ENCODE measurements at places on chromosomes 12 and 14.

DNA sequence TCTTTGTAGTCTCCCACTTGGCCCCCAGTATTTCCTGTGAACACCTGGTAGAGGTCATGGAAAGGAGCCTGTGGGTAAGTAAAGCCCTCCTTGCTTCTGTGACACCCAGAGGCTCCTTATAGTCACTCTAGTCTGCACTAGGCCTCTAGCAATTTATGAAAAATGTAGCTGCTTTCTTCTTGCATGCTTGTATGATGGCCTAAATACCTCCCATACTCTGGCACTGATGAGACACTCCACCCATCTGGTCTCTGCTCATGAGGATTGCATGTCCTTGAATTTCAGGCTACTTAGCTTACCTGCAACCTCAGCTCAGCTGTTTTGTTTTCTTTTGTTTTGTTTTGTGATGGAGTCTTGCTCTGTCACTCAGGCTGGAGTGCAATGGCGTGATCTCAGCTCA, 4.6 kb upstream of the A2ML1 start:
- no peak for DNase-seq

DNA sequence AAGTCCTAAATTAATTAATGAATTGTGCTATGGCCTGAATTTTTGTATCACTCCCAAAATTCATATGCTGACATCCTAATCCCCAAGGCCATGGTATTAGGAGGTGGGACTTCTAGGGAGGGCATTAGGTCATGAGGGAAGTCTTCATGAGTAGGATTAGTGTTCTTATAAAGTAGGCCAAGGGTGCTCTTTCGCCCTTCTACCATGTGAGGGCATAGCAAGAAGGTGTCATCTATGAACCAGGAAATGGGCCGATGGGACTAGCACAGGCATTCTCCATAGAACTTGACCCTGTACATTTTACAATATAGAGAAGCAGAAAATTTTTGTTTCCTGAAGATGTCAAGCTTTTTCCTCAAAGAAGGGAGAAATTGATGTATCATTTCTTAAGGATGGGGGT, 12.5 kb downstream of the SYT10 start:
- DNase-seq: no peak

DNA sequence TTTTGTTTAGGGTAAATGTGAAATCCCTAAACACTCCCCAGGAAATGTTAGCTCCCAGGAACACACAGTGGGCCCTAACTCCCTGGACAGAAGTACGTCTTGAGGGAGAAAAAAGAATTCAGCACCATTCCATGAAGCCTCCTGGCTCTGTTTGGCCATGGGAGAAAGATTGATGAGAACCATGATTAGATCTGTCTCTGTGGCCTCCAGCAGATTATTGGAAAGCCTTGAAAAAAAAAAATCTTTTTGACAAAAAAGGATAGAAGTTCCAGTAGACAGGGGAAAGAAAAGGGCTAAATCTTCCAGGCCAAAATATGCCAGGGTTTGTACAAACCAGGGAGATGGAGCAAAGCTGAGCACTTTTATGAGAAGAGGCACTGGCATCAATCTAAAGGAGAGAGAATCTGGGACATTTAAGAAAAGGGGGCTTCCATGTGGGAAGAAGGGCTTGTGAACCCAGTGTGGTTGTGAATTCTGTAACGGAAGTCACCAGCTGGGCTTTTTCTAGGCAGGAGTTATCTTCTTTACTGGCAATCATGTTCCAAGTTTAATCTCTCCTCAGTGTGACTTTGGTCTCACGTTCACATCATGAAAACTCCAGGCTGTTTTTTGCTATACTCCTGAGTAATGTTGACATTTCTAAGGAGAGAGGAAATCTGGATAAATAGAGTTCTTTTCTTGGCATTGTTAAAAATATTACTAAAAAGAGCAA, 426.7 kb downstream of the RAD51B start:
- no peak for DNase-seq

- no peak for DNase-seq
Measured at GRCh38 chr12:71243370-71243769, 85.6 kb upstream of the TSPAN8 start.

- no peak for DNase-seq
Measured at GRCh38 chr14:69149461-69150244, 3.3 kb downstream of the DCAF5 start.

DNA sequence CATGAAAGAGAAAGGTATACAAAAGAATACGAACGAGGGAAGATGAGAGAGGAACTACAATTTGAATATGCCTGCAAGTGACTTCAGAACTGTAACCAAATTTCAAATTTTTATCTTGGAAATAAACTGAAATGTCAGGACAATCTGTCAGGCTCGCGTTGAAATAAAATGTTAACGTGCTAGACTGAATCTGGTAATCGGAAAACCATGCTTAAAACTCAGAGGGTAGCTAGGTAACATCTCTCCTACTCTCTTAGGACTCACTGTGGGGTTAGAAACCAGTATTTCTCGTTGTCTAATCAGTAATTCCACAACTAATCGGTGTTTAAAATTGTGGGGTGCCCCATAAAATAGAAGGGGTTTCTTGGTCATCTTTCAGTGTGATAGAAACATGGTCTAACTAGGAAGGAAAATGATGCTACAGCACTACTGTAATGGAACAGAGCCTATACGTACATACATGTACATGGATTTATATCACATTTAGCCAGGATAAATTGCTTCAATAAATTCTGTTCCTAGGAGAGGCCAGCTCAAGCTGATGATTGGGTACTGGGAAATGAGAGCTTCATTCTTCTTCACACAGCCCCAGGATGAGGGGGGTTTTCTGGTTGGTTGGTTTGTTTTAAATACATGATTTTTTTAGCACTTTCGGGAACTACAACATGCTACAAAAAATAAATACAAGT, 23.9 kb downstream of the ATF7 start:
- DNase-seq: no peak

- no peak for DNase-seq
Measured at GRCh38 chr14:96466918-96467317, 35.3 kb upstream of the PAPOLA start.

DNA sequence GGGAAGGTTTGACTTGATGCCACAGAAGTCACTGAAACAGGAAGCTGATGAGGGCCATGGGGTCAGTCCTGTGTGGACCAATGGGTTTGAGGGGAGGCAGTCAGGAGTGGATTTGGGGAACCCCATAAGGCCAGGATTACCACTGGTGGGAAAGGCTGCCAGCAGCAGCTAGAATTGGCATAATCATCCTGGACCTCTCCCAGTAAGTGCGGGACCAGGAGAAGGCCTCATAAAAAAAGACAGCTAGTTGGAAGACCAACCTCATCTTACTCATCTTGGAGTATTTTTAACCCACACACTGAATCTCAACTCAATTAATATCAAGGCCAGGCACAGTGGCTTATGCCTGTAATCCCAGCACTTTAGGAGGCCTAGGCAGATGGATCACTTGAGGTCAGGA, 22.7 kb downstream of the TBX3 start:
- no peak for DNase-seq

GRCh38 chr14:91415794-91416743, 1.6 kb downstream of the CCDC88C start:
- no peak for DNase-seq

DNA sequence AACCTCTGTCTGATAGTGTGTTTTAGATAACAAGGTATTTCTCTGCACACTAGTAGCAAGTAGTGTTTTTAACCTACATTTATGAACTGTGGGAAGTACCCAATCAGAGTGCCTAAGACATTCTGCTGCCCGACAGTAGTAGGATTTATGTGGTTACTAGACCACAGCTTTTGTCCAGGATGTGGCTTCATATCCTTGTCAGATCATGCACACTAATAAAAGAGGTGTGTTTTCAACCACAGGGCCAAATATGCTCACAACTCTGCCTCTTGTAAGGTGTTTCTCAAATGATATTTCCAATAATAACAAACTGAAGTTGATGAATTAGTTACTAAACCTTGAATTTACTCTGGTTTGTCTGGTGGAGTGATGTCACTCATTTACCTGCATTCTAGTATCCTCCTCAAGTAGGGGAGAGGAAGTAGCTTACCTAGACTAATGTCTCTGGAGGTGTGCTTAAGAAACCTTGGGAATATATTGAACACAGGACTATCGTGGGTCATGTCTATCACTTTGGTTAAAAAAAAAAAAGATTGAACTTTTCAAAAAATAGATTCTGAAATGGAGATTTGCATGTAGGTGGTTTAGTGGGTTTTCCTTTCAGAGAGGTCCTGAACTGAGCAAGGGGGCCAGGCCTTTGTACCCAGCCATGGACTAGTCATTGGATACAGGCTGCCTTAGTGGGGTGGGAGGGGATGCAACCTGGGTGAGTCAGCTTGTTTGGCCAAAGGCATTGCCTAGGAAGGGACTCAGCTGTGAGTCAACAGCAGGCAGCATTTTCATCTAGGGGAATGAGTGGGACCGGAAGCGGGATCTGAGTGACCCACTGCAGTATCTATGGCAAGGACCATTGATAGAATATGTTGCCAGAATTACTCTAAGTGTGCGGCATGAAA, 14.1 kb downstream of the FBXW8 start:
- DNase-seq: no peak

DNA sequence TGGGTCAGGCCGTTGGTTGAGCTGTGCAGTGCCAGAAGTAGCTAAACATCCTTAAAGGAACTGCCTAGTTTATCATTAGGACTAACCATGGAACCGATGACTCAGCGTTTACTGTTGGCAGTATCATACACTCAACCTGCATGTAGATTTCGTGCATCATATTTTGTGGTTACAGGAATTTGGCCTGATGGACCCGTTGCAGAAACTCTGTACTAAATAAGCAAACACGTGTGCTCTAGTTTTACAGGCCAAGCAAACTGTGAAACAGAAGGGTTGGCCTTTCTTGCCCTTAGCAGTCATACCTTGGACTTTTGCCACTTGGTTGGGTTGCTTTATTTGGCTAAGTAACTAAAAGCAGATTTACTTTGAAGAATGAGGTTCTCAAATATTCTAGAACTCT, 35.6 kb downstream of the DGLUCY start:
- DNase-seq: no peak

- no peak for DNase-seq
Measured at GRCh38 chr14:75252254-75252837, 26.3 kb upstream of the FOS start.

GRCh38 chr14:72565149-72565559, 328.7 kb downstream of the DPF3 start:
- DNase-seq: no peak

GRCh38 chr12:90304231-90304630, 595.6 kb upstream of the ATP2B1 start:
- DNase-seq: no peak

DNA sequence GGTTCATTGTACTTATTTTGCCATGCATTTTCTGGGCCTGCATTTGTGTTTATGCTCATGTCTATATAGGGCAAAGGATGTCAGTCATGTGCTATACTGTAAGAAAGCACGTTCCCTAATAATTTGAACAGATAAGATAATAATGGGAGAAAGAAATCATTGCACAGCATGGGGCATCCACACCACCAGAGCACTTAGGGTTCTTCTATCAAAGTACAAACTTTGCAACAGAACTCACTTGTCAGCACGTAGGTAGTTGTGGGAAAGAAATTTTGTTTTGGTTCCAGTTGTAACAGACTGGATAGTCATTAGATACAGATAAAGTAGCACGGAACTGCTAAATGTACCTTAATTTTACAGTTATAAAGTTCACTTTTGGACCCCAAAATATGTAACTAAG, 10.1 kb downstream of the PPP1CC start:
- no peak for DNase-seq

DNA sequence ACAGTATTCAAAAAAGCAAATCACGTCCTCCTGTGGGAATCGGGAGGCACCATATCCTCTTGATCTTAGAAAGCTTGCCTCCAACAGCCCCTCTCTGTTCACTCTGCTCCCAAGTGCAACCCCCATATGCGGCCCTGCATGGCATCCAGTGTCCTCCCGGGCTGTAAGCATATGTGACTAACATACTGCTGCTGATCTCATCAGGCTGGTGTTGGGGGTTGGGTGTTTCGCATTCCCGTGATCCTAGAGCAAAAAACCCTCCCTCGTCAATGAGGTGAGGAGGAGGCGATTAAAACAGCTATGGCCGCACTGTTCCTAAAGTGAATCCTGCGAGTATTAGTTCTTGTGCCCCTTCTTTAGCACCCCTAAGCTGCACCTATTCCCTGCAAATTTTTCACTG, 28.1 kb upstream of the PPM1A start:
- no peak for DNase-seq

- no peak for DNase-seq
Measured at GRCh38 chr14:43621282-43621681, 885.8 kb downstream of the FSCB start.

- no peak for DNase-seq
Measured at GRCh38 chr14:72634691-72635616, 258.9 kb downstream of the DPF3 start.

DNA sequence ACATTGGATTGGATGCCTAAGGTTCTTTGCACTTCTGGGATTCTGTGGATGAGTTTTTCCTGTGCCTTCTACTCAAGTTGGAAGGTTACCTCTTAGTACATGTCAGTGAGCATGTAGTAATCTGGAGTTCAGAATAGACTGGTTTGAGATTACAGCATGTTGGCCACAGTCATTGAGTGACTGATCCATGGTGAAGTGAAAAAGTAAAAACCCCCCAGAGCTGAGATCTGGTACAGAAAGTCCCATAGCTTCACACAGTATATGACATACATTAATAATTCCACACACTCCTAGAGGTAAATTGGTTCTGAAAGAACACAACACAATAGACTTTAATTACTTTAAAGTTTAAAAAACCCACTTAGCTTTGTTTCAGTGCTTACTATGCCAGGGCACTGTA, 11.9 kb upstream of the CCND2 start:
- DNase-seq: no peak

DNA sequence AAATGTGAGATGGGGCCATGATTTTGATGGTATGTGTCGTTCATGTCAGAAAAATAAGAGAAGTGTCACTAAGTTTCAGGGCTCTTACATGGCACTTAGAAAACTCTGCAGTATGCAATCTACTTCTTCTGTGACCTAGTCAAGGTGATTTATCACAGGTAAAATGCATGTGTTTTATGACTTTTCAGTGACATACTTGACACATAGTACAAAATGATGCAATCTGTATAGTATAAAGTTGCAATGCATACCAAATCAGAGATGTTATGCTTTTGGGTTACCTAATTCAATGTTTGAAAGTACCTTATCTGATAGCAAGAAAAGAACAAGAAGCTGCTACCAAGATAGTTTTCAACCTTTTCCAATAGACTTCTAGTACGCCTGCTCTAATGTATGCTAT, 21.9 kb upstream of the ARHGAP5 start:
- no peak for DNase-seq

DNA sequence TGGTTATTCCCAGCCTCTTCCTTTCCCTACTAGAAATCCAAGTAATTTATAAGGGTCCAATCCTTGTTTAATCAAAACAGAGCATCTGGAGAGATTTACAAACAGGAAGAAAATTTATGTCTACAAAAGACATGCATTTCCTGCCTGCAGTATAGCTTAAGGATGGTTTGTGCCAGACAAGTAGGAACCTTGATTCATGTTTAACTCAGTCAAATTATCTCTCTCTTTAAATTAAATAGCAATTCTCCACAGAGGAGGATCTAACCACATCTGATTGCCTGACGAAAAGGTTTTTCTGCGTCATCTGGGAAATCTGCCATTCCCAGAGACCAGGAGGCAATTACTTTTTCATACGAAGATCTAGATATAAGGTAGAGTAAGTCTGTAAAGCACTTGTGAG, 105.2 kb downstream of the ZFC3H1 start:
- no peak for DNase-seq

- DNase-seq: no peak
Measured at GRCh38 chr12:17361224-17361623, 728.8 kb downstream of the RERGL start.

All from WERI-Rb-1 (cell line).